ENCODE measurements at places on chromosomes 6 and 20.

DNA sequence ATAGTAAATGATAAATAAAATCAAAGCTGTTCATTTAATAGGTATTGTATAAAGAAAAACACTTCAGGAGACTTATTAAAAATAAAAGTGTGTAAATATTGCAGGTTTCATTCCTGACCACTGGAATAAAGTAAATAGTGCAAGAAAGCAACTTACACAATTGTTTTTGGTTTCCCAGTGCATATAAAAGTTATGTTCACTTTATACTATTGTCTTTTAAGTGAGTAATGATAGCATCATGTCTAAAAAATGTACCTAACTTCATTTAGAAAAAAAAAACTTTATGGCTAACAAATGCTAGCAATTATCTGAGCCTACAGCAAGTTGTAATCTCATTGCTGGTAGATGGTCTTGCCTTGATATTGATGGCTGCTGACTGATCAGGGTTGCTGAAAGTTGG lies 726.6 kb upstream of the POU3F2 start:
- no peak for DNase-seq

DNA sequence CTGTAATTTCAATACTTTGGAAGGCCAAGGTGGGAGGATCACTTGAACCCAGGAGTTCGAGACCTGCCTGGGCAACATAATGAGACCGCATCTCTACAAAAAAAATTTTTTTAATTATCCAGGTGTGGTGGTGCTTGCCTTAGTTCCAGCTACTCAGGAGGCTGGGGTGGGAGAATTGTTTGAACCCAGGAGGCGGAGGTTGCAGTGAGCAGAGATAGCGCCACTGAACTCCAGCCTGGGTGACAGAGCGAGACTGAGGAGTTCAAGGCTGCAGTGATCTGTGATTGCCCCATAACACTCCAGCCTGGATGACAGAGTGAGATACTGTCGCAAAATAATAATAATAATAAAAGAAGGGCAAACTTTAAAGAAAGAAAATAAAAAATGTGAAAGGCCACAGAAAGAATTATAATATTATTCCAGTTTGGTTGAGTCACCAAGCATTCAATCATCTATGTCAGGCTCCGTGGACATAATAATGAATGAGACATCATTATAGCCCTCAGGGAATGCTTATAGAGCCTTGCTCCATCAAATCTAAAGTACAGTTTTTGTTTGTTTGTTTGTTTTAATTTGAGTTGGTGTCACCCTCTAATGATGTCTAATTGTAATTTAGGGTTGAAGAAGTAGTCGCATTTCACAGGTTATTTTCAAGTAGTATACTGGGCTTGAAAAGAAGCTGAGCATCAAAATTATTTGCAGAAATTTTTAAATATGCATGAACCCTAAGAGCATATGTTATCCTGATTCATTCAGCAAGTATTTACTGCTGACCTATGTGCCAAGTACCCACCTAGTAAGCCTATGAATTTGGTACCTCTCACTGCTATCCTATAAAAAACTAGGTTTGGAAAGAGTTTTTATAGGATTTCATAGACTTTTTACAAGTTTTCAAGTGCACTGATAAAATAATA lies 15.1 kb downstream of the GLYATL3 start:
- no peak for DNase-seq

DNA sequence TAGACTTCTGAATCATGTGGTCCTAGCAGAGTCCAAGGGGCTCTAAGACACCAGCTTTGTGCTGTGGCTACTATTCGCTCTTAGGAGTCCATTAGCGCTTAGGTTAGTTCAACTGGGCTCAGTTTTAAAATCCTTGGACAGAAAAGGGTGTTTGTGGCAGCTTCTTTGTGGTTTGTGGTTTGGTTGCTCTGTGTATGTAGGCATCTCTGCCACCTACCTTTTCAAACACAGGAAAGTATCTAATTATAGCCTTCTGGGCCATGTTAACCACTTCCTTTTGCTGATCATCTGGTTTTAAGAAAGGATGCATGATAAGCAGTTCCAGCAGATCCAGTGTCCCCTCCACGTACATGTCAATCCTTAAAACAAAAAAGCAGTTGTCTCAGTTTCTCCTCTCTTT lies 10.8 kb downstream of the GSTA4 start:
- no peak for DNase-seq

- no peak for DNase-seq
Measured at GRCh38 chr6:131381709-131382093, 191.3 kb upstream of the ARG1 start.

DNA sequence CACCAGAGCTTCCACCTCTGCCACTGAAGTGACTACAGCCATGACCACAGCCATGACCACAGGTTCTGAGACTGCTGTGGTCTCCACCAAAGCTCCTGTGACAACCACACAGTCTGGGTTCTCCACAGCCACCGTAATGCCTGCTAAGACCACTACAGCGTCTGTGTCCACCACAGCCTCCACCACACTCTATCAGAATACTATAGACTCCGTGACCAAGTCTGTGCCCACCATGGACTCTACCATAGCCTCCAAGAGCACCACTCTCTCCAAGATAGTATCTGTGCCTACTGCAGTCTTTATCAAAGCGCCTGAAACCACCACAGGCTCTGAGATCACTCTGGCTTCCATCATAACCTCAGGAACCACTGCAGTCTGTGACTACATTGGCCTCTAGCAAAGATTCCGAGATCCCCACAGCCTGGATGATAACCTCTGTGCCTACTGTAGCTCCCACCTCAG lies 18.3 kb upstream of the MUC21 start:
- no peak for DNase-seq

- no peak for DNase-seq
Measured at GRCh38 chr6:166672624-166673206, 45.7 kb upstream of the RPS6KA2 start.

- DNase-seq = no peak
Measured at GRCh38 chr6:30500421-30501355, 11.4 kb downstream of the HLA-E start.

DNA sequence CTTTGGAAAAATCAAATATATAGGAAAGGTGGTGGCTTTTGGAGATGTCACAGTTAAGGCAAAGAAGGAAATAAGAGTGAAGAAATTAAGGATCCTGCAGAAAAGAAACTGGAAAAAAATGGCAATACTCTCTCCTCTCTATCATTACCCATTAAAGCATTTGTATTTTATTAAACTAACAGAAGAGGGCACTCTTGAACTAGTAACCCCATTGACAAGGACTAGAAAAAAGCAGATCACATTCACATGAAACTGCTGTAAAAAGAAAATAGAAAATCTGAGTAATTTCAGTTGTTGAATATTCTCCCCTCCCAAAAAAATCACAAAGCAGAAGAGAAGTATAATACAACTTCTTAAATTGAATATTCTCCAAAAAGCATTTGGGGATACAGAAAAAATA lies 104.1 kb upstream of the SLC35B3 start:
- no peak for DNase-seq

- DNase-seq = no peak
Measured at GRCh38 chr6:65259059-65259458, 448.0 kb downstream of the EYS start.
